Forelimb muscle (tissue), 1 donor: ENCODE measurements at places on chromosomes 1 and 21.

- no peak for DNase-seq
Measured at GRCh38 chr21:35543746-35544145, 494.6 kb upstream of the RUNX1 start.

DNA sequence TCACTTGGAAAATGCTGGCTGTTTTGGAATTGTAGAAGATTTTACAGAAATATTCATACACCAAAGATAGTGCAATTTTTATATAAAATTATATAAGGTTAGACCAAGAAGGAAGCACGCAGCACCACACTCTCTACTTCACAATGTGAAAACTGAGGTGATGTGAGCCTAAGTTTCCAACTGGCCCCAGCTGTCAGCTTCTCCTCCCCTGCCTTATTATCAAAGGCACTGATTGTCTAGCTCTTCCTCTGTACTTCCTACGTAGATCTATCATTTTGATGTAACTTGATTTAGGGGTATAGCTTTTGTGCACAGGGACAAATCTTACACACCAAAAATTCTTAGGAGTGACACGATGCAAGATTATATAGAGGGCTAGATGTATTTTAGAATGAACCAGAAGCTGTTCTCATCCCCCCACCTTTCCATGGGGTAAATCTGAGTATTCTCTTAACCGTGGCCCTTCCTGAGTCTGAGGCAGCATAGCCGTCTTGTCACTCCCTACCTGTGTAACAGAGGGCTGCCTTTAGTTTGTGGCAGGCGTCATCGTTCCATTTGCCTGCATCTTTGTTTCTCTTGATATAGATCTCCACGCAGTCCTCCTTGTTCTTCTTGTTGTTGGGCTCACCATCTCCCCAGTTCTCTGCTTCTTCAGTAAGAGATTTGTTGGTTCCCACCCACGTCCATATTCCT, 3.4 kb downstream of the SELL start:
- no peak for DNase-seq

- DNase-seq, result no peak
Measured at GRCh38 chr1:24195874-24196273, 8.8 kb upstream of the IFNLR1 start.

- no peak for DNase-seq
Measured at GRCh38 chr1:15148475-15148874, 5.1 kb upstream of the TMEM51 start.

DNA sequence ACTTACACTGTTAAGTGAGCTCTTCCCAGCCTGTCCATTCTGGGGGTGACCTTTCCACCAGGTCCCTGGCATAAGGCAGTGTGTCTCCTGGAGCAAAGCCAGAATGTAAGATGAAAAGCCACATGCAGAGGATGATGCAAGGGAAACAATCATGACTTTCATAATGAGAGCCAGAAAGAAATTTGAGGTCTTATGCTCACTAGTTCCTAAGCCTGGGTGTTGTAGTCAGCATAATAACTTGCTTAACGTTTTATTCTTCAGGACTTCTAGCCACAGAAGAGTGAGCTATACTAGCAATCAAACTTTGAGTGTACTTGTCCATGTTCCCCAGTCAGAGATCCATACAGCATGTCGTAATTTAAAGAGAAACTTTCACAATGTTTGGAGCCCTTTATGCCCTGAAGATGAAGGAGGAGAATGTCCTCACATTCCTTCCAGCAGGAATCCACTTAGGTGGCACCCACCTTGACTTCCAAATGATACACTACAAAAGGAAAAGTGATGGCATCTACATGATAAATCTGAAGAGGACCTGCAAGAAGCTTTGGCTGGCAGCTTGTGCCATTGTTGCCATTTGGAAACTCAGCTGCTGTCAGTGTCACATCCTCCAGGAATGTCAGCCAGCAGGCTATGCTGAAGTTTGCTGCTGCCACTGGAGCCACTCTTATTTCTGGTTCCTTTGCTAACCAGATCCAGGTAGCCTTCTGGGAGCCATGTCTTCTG, 60.5 kb upstream of the FOXD3 start:
- no peak for DNase-seq

- peak; percentile 29 for DNase-seq
Measured at GRCh38 chr1:161805399-161806197, 39.5 kb downstream of the ATF6 start.

- DNase-seq, result no peak
Measured at GRCh38 chr1:11441211-11441952, 37.6 kb upstream of the DISP3 start.

GRCh38 chr1:16324456-16324890, 27.8 kb downstream of the FBXO42 start:
- no peak for DNase-seq

DNA sequence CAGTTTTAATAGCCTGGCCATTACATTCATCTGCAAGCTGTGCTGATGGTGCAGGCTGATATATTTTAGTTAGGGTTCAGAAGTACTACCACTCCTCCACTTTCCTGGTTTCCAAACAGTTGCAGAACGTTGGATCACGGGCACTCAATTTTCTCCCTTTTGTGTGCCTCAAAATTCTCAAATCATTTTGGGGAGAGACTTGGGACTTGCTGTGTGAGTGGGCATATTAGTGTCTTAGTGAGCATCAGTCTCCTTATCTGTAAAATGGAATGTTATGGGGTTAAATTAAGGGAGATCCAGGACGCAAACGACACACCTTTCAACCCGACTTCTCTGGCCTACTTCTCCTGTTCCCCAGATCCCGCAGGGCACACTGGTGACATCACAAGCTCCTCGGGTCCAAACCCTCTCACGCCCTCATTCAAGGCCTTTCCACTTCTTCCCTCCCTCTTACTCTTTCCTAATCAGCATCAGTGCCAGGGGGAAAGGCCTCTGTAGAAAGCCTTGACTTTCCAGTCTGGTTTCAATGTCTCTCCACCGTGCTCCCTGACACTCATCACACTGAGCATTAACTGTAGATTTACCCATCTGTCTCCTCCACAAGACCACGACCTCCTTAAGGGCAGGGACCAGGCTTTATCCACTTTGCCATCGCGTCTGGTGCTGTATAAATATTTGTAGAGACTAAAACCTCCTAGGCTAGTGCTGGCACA, 1.2 kb downstream of the PIGP start:
- DNase-seq, result no peak

DNA sequence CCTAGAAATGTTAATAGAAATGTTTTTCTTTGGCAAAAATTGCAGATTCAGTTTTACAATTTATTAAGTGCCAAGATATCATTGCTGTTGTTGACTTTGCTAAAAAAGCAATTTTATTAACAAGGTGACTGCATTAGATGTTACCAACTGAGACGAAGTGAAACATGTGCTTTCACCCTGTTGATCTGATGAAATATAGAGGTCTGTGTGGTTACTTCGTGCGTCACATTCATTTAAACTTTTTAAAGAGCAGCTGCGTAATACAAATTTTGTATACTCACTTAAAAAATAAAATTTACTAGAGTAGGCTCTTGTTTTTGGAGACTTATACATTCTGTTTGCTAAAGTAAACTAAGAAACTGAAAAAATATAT, 465.7 kb downstream of the USP25 start:
- DNase-seq, result no peak

GRCh38 chr1:30524840-30525617, 198.4 kb downstream of the MATN1 start:
- DNase-seq, result no peak

DNA sequence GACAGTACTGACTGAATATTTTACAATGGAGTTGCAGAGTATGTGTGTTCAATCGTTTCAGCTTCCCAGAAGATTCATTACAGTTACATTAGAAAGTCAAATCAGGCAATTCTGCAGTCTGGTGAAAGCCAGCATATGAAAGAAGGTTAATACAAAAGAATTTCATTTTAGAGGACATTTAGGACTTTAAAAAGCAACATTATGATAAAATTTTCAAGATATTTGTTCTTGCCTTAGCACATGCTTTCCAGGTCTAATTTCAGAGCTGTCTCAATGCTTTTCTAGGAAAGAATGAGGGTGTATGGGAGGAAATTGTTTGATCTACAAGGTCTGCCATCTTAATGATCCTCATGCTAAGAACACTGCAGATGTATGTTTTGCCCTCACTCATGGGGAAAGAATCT, 63.2 kb downstream of the RERE start:
- DNase-seq, result no peak

- DNase-seq, result no peak
Measured at GRCh38 chr1:17912491-17912890, 157.4 kb downstream of the ACTL8 start.

DNA sequence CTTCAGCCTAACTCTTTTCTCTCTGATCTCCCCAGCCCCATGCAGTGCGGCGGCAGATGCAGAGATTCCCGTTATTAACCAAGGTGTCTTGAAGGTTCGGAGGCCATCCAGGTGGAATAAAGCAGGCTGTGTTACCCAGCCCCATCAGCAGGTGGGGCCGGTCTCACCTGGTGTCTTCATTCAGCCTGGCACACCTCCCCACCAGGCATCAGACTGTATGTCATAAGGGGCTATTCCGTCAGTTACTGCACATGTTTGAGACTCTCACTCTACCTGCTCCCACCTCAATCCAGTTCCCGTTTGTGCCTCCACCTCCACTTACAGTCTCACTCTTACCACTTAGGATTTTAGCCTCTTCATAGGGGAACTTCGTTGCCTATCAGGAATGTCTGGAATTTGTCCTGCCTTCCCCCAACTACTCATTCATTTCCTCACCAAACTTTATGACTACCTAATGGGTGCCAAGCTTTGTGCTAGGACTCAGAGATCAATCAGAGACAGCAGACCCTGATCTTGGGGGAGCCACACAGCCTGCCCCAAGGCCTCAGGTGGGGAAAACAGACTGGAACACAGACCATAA, 170.2 kb downstream of the PLPP3 start:
- DNase-seq, result no peak

DNA sequence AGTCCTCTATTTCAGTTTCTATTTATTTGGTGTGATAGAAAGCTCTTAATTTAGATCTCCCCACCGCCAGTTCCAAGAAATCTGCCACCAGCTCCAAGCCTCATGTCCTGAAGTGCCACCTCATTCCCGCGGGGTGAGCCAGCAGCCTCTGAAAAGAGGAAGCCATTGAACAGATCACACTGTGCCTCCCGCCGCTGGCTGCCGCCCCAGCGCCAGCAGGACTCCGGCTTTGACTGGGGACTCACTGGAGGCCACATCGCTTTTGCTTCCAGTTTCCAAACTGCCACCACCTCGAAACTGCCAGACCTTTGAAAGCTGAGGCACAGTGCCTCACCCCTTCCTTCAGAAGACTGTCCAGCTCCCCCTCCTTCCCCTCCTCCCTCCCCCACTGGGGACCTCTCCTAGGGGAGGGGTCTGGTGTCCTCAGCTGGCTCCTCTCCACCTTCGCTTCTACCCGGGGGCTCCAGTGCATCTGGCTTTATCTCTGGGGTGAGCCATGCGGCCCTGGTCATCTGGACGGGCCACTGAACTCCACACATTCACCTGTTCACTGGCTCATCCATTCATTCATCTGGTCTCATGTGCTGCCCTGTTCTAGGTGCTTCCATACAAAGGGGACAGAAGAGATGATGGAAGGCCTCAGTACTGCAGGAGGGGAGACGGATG, 58.9 kb downstream of the VPS26C start:
- DNase-seq, result no peak

GRCh38 chr1:84319662-84320061, 18.2 kb downstream of the SAMD13 start:
- DNase-seq, result no peak

- DNase-seq, result no peak
Measured at GRCh38 chr1:226364514-226364899, 43.4 kb downstream of the PARP1 start.

- DNase-seq, result no peak
Measured at GRCh38 chr1:244460197-244460596, 876 bp upstream of the CATSPERE start.

DNA sequence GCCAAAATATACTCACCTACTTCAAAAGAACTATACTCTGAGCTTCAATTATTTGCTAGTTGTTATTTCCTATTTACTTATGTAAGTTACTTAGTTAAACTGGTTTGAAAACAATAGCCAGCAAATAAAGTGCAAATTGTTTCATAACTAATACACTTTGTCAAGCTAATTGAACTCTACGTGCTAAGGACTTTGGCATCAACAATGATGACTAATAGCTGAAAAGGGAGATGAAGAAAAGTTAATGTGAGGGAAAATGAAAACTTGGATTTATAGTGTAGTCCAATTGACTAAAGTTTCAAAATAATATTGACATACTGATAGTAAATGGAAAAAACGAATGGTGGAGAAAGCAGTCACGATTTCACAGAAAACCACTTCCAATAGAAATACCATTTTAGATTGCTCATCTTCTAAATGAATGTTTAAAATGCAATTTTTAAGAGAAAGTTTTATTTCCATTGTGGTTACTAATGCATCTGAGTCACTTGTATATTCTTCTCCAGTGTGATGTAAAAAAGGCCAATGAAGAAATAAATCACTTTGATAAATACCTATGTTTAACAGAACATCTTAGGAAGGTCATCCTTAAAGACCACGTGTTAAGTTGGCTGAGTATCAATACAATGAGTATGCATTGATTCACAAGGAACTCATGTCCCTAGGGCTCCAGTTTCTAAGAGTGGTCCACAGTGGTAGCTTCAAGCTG, 455.2 kb downstream of the LTN1 start:
- no peak for DNase-seq

DNA sequence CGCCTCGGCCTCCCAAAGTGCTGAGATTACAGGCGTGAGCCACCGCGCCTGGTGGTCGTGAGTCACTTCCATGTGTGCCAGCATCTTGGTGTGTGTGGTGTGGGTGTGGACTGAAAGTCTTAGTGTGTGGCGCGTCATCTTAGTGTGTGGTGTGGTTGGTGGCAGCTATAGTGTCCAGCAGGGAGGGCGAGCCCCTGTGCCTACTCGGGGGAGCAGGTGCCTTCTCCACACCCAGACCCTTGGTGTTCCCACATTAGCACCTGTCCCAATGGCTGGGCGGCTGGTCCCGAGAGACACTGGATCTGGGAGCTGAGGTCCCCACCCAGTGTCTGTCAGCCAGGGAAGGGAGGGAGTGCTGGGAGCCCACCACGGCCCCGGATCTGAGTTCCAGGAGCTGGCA, 2.8 kb downstream of the SCNN1D start:
- no peak for DNase-seq

GRCh38 chr1:116989835-116990234, 11.7 kb upstream of the CD101 start:
- peak; percentile 62 for DNase-seq
